Stromal cell of bone marrow (primary cell): ENCODE measurements at places on chromosomes 1 and 21.

DNA sequence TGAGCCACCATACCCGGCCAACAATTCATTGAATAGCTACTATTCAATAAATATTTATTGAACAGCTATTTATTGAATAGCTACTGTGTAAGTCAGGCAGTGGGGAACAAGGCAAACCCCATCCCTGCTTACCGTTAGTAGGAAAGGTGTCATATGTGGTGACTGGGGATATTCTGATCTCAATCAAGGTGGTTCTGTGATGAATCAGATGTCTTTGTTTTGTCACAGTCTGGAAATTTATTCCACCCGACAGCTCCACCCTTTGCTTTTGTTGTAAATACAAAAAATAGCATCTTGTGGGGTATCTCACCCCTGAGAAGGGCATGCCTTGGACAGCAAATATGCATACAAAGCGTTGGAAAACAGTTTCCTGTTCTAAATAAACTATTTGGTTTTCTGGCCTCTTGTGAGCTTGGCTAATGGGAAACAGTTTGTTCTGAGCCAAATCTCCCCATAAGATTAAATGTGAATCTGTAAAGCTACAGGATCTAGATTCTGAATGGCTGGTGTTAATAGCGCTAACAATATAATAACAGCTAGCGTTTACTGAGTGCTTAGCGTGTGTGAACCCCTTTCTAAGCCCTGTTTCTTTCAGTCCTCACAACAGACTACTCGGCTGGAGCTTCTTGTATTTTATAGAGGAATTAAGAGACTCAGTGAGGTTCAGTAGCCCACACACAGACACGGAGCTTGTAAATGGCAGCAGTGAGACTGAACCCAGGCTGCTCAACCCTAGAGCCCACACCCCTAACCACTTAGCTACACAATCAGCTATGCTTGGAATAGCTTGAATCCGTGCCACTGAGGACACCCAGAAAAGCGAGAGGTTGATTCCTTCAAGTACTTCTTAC, 5.5 kb downstream of the PDPN start:
- DNase-seq: no peak

GRCh38 chr1:230427981-230428380, 1.8 kb upstream of the PGBD5 start:
- DNase-seq: no peak

DNA sequence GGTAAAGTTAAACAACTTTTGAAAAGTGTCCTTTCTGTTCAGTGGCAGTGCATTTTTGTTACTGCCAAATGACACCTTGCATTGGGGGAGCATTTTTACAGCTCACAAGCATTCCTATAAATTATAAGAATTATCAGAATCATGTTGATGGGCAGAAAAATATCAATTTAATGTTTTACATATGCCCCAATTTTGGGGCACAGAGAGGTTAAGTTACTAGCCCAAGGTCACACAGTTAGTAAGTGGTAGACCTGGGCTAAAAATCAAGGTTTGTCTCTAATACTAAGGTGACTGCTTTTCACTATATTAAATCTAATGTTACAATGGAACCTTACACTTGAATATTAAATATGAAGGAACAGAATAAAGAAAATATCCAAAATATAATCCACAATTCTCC, 180.1 kb upstream of the IVNS1ABP start:
- no peak for DNase-seq

GRCh38 chr1:232766904-232767303, 38.3 kb upstream of the MAP10 start:
- no peak for DNase-seq

DNA sequence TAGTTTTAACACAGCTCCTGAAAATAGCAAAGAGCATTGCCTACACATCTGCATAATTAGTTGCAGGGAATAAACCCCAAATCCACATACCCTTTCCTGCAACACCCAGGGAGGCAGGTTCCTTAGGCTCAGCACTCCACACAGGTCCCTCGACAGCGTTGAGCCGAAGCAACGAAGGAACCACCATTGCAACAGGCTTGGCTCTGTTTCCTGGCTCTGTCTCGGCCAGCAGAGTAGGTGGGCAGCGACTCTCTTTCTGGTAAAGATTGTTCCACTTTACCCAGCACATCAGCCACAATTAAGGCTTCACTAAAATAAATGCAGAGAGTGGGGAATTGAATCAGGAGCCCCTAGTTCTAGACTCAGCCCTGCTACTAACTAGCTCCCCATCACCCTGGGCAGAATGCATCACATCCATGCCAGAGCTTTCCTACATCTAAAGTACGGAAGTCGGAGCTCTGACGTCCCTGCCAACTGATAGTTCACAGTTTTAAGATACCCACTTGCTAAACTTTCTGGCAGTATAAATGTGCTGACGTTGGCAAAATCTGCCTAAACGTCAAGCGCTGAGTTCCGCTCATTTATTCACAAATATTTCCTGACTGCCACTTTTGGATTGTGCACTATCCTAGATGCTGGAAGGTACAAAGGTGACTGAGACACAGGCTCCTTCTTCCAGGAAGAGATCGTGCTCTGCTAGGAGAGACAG, 79.0 kb upstream of the COA6 start:
- no peak for DNase-seq

DNA sequence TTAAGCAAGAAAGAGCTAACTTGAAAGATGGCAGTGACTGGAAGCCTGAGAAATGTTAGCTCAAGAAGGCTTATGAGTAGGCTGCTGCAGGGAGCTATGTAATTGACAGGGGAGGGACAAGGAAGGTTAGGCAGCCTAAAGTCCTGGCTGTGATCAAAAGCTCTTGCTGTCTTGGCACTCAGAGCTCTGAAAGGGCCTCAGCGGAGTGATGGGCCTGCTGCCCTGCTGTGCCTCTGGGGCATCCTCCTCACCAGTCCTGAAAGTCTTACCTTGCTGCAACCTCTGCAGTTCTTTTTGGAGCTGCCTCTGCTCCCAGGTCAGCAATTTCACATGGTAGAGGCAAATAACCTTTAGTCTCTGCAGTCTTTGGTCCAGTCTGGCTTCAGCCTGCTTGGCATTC, 1.8 kb downstream of the CCDC190 start:
- no peak for DNase-seq

GRCh38 chr1:113036639-113037321, 36.2 kb upstream of the LRIG2 start:
- peak; percentile 32 for DNase-seq

- no peak for DNase-seq
These were observed 18.9 kb downstream of the TNNT2 start for GRCh38 chr1:201358596-201358995.

DNA sequence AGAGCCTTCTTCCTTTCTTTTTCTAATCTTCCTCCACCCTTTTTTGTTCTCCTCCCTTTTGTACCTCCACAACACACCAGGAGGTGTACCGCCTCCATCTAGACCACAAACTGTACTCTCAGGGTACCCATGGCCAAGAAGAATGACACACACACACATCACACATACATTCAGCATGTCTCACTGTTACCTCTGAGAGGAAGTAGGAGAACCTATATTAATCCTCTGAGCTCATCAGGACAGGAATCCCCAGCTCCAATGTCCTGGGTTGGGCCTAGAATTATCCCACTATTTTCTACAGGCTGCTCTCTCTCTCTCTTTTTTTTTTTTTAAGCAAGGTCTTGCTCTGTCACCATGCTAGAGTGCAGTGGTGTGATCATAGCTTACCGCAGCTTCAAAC, 36.7 kb downstream of the ATP2B4 start:
- peak; percentile 64 for DNase-seq

- no peak for DNase-seq
These were observed 745 bp downstream of the PARP1 start for GRCh38 chr1:226407199-226407496.

- DNase-seq: no peak
These were observed 115.9 kb downstream of the HIVEP3 start for GRCh38 chr1:41802532-41803501.

DNA sequence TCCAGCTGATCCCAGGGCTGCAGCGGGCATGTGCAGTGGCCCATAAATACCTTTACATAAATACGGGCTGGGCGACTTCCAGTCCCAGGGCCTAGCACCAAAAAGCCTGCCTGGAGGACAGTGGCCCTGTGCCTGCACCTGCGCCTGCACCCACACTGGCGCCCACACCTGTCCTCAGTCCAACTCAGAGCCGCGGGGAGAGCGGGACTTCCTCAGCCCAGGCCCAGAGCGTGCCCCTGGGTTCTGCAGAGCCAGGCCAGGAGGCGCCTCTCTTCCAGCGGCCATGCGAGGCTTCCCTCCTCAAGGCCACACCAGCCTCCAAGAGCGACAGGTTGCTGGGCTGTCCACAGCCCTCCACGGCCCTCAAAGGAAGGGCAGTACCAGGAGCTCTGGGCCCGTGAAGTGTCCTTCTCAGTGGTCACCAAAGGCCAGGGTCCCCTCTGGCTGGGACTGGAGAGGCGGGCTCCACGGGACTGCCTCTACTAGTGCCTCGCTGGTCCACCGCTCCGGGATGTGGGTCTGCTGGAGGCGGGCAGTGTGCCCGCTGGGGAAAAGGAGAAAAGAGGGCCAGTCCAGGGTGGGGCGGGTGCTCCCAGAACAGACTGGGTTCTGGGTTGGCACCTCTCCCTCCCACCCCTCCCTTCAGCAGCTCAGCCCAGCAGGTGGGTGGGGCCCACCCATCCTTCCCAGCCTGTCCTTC, 35.7 kb downstream of the ARHGEF16 start:
- DNase-seq: no peak

DNA sequence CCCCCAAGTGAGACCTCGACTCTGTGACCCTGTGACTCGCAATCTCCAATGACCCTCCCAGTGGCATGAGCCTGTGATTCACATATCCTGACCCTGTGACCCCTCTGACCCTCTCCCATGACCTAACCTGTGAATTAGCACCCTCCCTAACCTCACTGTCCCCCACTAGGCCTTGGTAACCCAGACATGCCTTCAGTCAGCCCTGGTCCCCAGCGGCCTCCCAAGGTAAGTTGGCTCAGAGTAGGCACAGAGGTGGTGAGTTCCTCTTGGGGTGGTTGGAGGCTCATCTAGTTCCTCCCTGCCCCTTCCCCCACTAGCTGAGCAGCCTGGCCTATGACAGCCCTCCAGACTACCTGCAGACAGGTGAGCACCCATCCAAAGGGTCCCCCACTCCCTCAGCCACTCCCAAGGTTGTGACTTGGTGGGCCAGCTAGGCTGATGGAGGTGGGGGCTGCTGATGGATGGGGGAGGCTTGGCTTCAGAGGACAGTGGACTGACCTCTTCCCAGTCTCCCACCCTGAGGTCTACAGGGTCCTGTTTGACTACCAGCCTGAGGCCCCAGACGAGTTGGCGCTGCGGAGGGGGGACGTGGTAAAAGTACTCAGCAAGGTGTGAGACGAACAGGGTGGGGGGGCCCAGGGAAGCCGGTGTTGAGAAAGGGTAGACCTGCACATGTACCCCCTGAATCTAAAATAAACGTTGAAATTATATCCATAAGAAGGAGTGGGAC, 1.6 kb downstream of the SH3D21 start:
- no peak for DNase-seq

- peak; percentile 65 for DNase-seq
These were observed 14.1 kb downstream of the PEA15 start for GRCh38 chr1:160219062-160219929.

GRCh38 chr1:119679223-119679622, 31.2 kb upstream of the ZNF697 start:
- no peak for DNase-seq

DNA sequence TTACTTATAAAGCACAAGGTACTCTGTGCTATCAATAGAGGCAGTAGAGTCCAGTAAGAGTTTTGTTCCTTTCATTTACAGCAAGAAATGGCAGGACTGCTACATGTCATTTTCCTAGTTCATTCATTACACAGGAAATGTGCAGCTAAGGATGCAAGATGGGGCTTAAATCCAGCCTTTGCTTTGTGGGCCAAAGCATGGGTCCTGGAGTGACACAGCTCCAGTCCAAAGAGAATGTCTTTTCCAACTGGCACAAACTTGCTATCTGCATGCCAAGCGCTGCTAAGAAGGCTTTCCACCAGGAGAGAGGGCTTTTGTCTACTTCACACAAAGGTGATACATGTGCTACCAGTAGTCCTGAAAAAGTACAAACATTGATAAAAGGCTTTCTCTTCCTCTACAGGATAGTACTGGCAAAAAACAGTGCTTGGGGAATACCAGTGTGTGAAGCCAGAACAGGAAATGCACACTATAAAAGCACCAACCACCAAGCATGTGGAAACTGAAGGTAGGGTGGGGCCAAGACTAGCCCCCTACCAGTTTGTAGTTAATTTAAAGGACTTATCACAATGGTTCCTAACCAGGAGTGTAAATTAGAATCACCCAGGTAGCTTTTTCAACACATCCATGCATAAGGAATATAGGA, 68.7 kb downstream of the ARID4B start:
- DNase-seq: no peak
